ENCODE measurements at places on chromosomes 5 and 9.

DNA sequence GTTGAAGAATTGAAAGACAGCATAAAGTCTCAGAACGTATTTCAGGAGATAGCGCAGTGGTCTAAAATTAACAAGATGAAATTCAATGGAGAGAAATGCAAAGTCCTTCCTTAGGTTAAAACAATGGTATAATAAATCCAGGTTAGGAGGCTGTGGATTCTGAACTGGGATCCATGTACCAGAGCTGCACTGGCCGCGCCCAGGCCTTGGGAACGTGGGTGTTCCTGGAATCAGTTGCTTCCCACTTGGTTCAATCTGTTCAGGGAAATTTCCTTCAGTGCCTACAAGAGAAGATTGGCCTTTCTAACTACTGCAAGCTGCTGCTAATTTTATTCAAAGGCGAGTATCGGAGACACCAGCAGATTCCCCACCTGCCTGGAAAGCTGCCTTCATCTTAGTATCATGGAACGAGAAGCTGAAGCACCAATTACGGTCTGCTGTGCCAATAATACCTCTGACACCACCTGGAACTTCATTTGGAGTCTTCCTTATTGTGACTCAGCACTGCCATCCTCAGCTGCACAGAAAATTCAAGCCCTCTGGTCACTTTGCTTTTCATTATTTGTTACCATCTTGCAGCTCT lies 14.3 kb upstream of the CTNND2 start:
- no peak for DNase-seq

GRCh38 chr5:298737-299125 lies 22.8 kb upstream of the AHRR start:
- no peak for DNase-seq

- DNase-seq = no peak
These were observed 408.4 kb upstream of the NMUR2 start for GRCh38 chr5:152813526-152813925.

DNA sequence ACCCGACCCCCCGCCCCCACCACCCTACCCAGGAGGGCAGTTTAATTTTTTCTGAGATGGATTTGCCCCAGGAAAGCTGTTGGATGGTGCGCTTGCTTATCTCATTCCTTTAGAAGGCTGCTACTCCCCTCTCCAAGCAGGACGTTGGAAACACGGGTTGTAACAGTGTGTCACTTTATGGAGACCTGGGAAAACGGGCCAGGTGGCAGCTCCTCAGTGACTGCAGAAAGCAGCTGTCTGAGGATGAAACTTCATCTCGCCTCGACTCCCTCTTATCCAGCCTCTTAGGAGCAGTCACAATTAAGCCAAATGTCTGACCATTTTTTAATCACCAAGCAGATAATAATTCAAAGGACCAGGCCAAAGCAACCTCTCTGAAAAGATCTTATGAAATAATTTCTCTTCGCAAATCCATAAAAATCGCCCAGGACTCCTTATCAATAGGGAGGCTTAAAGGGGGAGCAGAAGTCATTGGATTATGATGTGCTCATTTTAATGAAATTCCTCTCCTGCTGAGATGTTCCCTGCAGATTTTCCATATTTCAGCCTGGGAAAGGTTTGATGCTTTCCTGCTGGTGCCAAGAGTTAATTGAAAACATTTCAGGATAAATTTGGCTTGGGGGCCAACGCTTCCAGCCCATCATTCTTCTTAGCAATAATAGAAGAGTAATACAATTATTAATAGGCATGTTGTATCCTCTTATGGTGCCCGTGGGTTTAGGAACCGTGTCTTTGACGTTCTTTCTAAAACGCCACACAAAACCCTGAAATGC lies 26.0 kb downstream of the GAS1 start:
- no peak for DNase-seq

DNA sequence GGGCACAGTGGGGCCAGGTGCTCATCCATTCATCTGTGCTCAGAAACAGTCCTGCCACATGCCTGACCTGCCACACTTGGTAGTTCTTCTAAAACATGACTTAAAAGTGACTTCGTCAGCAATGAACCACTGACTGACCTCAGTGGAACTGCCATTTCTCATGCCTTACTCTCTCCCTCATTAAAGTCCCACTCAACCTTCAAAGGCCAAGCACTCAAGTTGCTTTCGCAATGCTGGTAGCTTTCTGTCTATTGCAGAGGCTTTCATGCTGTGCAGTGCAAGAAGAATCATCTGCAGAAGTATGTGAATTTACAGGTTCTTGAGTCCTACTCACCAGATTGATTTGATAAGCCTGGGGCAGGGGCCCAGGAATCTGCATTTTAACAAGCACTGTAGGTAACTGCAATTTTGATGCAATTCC lies 23.9 kb downstream of the B4GALT1 start:
- peak; percentile 17 for DNase-seq

GRCh38 chr5:42531611-42532010 lies 108.4 kb downstream of the GHR start:
- no peak for DNase-seq

DNA sequence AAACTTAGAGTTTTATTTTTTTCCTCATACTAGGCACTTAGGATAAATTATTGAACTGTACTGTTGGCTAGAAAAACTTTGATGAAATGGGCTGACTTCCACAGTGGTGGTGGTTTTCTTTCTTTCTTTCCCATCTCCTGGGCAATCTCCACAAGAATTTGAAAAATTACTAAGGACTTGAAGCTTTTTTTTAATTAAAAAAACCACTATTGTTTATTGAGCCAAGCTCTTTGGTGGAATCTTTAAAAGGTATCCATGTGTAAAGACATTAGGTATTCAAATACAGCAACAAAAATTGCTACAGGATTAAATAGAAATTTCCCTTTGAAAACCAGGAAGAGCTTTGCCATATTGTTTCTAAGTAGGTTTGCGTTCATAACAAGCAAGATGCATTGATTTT lies 14.1 kb downstream of the MARCHF6 start:
- DNase-seq = no peak

- DNase-seq = no peak
These were observed 134.9 kb upstream of the FBXL7 start for GRCh38 chr5:15365070-15365469.

DNA sequence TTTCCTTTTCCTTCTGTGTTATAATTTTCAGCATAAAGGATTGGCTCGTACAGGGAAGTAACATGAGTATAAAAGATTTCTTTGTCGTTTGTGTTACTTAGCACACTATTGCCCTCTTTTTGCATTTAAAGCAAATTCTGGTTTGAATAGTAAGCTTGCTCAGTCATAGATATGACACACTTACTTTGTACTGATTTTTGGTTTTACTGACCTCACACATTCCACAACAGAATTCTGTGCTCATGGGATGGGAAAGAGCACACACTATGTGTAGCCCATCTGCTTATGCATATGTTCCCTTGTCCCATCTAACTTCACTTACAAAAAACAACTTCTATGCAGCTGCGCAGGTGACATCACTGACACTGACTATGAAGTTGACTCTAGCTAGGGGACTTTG lies 111.9 kb upstream of the MTAP start:
- DNase-seq = no peak

DNA sequence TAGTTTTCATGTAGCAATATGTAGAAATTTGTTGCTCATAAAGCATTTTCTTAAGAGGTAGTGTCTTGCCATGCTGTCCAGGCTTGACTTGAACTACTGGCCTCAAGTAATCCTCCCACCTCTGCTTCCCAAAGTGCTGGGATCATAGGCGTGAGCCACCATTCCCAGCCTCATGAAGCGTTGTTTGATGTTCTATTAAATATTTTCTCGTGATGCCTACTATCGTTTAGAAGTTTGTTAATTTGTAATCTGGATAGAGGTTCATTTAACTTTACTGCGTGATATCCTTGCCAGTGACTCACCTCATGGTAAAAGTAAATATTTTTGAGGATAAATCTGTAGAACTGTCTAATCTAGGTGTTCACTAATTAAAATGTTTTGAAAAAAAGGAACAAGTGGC lies 82.6 kb downstream of the VCAN start:
- DNase-seq = no peak

DNA sequence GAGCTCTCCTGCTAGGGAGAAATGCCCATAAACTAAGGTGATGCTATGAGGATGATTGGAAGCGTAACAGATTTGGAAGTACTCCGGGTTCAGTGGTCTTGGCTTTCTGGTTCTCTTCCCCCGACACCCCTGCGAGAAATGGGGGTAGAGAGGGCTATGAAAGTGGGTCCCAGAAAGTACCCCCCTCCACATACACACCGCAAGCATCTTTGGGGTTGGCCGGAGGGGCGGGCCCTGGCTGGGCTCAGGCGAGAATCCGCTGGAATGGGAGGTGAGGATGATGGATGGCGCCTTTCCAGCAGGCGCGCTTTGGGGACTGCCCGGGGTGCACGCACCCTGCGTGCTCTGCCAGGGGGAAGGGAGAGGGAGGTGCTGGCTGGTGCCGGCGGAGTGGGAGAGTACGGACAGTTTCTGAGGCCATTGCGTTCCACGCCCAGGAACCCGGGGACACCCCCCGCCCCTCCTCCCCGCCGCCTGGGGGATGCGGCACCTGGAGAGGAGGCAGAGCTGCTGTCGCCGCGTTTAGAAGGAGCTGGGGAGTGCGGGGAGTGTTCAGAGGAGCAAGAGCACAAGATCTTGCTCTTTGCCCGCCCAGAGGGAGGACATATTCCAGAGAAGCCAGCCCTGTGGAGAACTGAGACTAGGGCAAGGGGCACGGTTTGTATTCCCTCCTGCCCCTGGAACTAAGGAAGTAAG lies 1.9 kb downstream of the PCSK5 start:
- DNase-seq = no peak

GRCh38 chr5:158899211-158899610 lies 200.5 kb downstream of the EBF1 start:
- DNase-seq = no peak

DNA sequence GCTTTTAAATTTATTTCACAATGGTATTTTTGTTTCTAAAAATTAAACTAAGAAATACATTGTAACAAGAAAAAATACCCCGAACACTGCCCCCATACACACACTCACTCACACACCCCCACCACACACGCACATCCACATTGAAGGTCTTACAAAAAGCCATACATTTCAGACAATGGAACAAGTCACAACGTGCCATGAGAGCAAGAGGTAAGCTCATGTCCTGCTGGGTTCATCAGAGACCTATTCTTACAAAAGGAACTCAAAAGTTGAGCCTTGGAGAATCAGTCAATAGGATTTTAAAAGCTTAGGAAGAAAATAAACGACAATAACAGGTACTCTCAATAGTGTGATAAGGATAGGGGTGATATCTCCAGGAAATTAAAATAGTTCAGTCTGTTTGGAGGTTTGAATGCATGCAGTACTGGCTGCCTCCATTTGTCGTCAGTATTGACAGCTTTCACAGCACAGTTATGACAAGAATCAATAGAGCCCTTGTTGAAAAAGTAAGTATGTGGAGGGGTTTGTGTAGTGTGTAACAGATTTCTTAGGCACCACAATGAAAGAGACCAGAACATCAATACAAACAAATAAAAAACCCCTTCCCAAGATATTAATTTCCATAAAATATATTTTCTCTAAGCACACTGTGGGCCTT lies 1826.2 kb upstream of the CDH6 start:
- DNase-seq = no peak

DNA sequence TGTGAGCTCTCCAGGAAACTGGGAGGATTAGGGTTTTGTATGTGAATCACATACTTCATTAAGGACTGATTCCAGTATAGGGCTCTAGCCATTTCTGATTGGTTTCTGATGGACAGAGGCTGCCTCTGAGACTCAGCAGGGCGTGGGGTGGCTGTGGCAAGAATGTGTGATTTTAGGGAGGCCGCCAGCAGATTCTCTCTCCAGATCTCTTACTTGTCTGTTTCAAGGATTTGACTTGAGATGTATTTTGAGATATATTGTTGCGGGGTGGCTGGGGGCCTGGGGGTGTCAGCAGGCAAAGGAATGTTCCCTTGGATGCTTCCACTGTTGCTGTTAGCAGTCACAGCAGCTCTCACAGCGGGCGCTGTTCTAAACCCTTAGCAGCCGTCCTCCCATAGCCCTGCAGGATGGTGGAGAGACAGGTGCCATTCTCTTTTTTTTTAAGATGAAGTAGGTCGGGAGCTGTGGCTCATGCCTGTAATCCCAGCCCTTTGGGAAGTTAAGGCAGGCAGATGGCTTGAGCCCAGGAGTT lies 8.0 kb upstream of the HNRNPAB start:
- DNase-seq = no peak

DNA sequence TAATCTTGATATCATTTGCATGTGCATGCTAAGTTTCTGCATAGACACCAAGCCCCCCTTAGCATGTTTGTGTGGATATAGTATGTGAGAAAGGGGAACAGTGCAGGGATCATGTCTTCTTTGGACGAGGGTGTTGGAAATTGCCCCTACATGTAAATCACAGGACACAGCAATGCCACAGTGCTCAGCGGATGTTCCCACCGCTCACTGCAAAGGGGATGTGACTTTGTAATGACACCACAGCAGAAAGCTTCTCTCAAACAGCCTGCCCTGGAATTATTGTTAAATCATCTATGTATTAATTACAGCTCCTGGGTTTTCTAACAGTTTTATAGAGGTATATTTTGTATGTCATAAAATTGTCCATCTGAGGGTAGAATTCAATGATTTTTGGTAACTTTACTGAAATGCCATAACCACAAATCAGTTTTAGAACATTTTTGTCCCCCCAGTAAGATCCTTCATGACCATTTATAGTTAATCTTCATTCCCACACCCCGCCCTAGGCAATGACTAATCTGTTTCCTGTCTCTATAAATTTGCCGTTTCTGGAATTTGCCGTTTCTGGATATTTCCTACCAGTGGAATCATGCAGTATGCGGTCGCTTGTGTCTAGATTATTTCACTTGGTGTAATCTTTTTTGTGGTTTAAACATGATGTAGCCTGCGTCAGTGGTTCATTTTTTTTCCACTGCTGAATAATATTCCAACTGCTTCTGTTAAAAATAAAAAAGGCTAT lies 648.5 kb upstream of the WWC1 start:
- DNase-seq = no peak

DNA sequence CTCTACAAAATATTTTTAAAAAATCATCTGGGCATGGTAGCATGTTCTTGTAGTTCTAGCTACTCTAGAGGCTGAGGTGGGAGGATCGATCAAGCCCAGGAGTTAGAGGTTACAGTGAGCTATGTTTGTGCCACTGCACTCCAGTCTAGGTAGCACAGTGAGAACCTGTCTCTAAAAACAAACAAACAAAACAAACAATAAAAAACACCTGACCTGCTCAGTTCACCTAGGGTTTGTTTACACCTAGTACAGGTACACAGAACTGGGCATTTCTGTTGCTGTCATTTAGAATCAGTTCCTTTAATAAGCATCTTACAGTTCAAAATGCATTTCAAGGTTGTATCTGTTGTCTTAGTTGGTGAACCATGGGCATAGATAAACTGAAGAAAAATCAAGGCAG lies 95.3 kb downstream of the MEGF10 start:
- DNase-seq = no peak
